Progenitor cell of endocrine pancreas (in vitro differentiated cells): ENCODE measurements at places on chromosomes 16 and 17. TPM values are rescaled to one million over a fixed set of nuclear protein-coding genes. Genes with fewer than 3 reads are reported as not detected.
A peak's percentile ranks its signal among the peaks of the same experiment; 100 is the strongest.

GRCh38 chr16:66250686-66251431 lies 115.6 kb upstream of the CDH5 start:
- no peak for DNase-seq
- H3K36me3 ChIP-seq: no peaks in the 10 kb centered on the region
- no peak overlapping the region for H3K27ac ChIP-seq
- peaks cover 10% of the 10 kb centered on the region for H3K4me1 ChIP-seq
- H3K27me3 ChIP-seq: peaks cover 34% of the 10 kb centered on the region
- no peak overlapping the region for H3K4me3 ChIP-seq

DNA sequence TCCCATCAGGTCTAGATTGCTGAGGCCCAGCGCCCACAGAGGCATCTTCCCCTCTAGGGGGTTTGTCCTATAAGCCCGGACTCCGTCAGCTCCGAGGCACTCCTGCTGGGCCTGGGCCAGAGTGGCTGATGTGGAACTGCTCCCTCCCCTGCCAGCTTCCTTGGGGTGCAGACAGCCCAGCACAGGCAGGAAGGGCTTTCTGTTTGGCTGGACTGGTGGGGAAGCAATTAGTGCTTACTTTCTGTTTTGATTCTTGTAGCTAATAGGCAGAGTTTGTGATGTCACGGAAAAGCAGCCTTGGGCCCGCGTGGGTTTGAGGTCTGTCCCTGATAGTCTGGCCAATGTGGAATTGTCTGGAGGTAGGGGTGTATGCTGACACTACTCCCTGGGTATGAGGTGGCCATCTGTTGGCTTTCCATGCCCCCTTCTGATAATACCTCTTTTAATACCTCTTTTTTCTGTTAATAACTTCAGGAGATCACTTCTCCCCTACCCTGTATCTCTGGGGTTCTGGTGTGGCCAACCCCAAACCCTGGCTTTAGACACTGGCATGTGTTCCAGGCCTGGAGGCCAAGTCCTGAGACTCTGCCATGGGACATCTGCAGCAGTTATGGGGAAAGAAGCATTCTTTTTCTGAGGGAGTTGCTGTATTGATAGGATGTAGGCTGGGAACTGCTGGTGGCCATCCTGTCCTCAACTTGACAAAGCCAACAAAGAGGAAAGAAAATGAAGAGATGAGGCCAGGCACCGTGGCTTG lies 190.9 kb downstream of the RAB11FIP4 start:
- no peak overlapping the region for H3K4me3 ChIP-seq
- no peaks in the 10 kb centered on the region for H3K27me3 ChIP-seq
- H3K27ac ChIP-seq: no peak overlapping the region
- no peaks in the 10 kb centered on the region for H3K4me1 ChIP-seq
- DNase-seq: no peak
- peaks cover 3% of the 10 kb centered on the region for H3K36me3 ChIP-seq

DNA sequence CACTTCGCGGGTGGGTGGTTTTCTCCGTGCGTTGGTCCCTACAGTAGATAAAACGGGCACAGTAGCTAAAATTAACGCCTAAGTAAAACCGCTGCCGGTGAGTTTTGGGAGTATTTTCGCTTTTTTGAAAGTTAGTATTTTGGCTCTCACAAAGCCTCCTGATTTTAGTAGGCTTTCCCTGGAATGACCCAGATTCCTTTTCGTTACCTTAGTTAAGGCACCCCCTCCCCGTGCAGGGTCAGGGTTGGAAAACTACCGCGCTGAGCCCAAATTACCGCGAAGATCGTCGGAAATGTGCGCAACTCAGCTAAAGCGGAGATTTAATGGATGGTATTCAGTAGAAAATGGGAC lies 28.3 kb upstream of the ST6GALNAC1 start:
- no peak for DNase-seq
- no peaks in the 10 kb centered on the region for H3K27me3 ChIP-seq
- H3K27ac ChIP-seq: peak overlapping the region; percentile 97

DNA sequence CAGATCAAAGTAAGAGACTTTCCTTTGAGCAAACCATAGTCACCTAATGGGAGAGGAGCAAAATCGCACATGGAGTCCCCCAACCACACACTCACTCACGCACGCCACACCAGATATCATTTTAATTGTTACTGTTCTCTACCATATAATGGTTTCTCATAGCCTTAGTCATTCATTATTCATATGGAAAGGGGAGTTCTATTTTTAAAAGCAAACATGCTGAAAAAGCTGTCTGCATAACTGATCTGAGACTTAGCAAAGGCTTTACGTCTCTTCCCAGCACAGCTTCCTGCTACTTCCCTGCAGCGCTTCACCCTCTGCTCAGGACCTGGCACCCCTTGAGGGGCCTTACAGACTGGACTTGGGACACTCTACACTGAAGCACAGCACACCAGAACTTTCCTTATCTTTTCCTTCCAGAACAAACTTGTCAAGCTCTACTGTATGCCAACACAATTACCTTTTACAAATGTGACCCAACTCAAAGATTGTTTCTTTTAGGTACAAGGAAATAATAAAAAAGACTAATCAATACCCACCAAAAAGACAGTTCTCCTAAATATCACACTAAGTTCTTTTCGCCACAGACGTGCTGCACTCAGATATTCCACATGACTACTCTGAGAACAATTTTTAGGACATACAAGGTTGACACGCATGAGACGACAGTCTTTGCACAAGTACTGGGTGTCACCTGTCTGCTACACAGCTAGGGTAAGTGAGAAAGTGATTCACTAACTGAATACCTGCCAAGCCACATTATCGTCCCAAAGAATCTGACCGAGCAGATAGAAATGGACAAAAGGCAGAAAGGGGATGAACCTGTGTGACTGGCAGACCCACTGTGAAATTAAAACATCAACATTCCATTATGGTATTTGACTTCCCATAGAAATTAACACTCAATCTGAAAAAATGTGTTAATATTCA lies 21.5 kb downstream of the SRP68 start:
- H3K27ac ChIP-seq: no peak overlapping the region
- H3K4me3 ChIP-seq: no peak overlapping the region
- no peaks in the 10 kb centered on the region for H3K27me3 ChIP-seq
- peaks cover 8% of the 10 kb centered on the region for H3K4me1 ChIP-seq
- peaks cover 25% of the 10 kb centered on the region for H3K36me3 ChIP-seq

DNA sequence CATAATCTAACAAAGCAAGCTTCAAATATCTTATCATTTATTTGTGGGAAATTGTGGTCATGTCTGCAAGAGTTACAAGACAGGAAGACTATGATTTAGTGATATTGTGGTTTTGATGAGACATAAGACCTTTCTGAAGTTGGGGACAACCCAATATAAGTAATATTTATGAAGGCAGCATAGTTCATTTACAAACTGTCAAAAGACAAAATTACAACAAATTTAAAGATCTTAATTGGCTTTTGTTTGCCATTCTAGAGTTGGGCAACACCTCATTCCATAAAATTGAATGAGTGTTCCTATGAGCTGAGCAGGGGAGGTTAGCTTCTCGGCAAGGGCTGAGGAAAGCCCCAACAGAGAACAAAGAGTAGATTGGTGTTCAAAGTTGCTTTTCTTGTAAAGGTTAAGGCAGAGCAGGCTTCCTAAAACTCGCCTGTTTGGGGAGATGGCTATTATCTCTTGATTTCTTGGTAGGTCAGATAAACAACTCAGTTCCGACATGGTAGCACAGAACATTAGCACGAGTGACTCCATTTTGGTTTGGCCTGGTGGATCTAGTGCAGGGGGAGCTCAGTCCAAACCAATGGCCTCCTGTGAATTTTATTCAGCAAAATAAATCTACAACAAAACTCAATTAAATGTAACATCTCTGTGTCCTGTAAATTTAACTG lies 10.9 kb upstream of the MMD start:
- no peaks in the 10 kb centered on the region for H3K36me3 ChIP-seq
- peaks cover 6% of the 10 kb centered on the region for H3K27me3 ChIP-seq
- no peak overlapping the region for H3K4me3 ChIP-seq

The PSMD3 gene
- total RNA-seq: 117 and 119 TPM in 2 replicates

The USP43 gene
- 9.7 and 10.4 TPM in 2 replicates for total RNA-seq

DNA sequence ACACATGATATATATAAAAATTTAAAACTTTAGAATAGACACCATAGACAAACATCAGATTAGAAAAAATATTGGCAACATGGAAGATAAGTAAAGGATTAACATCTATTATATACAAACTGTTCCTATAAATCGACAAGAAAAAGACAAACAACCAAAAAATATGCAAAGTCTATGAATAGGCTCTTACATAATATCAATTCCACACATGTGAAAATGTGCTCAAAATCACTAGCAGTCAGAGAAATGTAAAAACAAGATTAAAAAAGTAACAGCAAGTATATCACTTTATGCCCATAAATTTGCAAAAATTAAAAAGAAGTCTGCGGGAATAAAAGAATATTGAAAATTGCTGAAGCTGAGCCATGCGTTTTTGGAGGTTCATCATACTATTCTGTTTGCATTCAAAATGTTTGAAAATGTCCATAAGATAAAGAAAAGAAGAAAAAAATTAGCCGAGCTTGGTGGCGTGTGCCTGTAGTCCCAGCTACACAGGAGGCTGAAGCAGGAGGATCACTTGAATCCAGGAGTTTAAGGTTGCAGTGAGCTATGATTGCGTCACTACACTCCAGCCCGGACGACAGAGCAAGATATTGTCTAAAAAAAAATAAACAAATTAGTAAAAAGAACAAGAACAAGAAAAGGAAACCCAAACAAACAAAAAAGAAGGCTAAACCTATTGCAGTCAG lies 11.2 kb upstream of the ERN2 start:
- no peak overlapping the region for H3K4me3 ChIP-seq
- no peak for DNase-seq
- H3K27ac ChIP-seq: no peak overlapping the region
- H3K27me3 ChIP-seq: peaks cover 2% of the 10 kb centered on the region

DNA sequence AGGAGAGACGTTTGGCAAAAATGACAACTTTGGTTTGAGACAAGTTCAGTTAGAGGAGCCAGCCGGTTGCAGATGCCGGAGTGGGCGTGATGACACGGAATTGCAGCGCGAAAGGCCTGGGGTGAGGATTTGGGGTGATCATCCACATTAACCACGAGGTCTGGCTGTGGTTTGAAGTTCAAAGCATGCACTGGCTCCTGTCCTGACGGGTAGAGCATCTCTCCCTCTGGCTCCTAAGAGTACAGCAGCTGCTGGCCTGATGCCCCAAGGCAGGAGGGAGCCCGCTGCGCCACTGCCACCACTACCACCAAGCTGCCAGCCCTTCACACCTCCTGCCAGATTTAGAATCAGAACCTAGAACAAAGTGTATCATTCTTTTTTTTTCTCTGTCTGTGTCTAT lies 3.7 kb downstream of the RHBDL3 start:
- DNase-seq: no peak
- no peaks in the 10 kb centered on the region for H3K36me3 ChIP-seq
- peaks cover 64% of the 10 kb centered on the region for H3K27me3 ChIP-seq
- H3K4me3 ChIP-seq: no peak overlapping the region
- H3K4me1 ChIP-seq: peaks cover 10% of the 10 kb centered on the region

The PPP1R1B gene
- total RNA-seq: 0.89 TPM in 1 of 2 replicates, not detected in the other

DNA sequence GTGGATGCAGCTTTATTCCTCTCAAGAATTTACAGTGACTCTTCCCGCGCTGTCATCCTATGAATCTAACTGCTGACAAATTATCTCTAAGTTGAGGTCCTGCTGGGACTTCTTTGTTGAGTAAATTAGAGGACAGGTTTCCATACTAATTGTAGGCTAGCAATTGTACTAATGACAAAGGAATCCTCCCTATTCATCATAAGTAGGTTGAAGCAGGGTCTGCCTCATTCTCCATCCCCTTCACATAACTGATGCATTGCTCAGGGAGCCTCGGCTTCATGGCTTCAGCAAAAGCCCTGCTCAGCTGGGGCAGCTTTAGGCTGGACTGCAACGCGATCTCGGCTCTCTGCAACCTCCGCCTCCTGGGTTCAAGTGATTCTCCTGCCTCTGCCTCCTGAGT lies 83.1 kb upstream of the IRX6 start:
- H3K4me1 ChIP-seq: no peaks in the 10 kb centered on the region
- no peaks in the 10 kb centered on the region for H3K36me3 ChIP-seq
- DNase-seq: no peak
- H3K27me3 ChIP-seq: peaks cover 39% of the 10 kb centered on the region

DNA sequence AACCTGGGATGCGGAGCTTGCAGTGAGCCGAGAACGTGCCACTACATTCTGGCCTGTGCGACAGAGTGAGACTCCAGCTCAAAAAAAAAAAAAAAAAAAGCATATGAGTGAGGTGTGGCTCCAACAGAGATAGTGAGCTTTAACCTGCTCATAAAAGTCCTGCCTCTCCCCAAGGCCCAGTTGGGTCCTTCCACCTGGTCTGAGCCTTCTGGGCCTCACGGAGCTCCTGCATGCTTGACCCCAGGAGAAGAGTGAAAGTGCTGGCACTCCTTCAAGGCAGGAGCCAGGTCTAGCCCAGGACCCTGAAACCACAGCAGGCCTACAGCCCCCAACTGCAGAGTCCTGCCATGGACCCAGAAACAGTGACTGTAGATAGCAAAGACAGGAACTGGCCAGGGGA lies 17.7 kb downstream of the HSD11B2 start:
- no peak for DNase-seq
- H3K4me3 ChIP-seq: no peak overlapping the region
- H3K4me1 ChIP-seq: no peaks in the 10 kb centered on the region
- H3K27me3 ChIP-seq: no peaks in the 10 kb centered on the region
- H3K27ac ChIP-seq: no peak overlapping the region
